GM03348 (cell line): ENCODE measurements at places on chromosomes 4 and X.

GRCh38 chrX:69082753-69083150 is 82.5 kb downstream of the PJA1 start:
- DNase-seq: no peak

DNA sequence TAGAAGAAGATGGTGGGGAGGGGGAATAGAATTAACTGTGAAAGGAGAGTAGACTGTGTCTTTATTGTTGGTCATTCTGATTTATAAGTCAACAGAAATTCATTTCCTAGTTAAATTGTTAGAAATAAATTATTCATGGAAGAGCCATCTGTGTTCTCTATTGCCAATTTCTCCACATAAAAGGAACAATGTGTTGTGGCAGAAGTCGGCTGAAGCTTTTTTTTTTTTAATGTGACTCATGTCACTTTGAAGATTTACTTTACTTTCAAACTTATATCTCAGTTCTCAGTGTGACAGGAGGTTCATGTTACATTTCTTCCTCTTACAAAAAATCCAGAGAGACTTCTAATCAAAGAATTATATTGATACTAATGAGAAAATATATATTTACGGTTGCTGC is 60.5 kb downstream of the CPE start:
- no peak for DNase-seq

GRCh38 chr4:10253765-10254164 is 137.2 kb upstream of the WDR1 start:
- DNase-seq: no peak

- DNase-seq: peak; percentile 69
Measured at GRCh38 chr4:169492436-169493163, 119.8 kb downstream of the NEK1 start.

DNA sequence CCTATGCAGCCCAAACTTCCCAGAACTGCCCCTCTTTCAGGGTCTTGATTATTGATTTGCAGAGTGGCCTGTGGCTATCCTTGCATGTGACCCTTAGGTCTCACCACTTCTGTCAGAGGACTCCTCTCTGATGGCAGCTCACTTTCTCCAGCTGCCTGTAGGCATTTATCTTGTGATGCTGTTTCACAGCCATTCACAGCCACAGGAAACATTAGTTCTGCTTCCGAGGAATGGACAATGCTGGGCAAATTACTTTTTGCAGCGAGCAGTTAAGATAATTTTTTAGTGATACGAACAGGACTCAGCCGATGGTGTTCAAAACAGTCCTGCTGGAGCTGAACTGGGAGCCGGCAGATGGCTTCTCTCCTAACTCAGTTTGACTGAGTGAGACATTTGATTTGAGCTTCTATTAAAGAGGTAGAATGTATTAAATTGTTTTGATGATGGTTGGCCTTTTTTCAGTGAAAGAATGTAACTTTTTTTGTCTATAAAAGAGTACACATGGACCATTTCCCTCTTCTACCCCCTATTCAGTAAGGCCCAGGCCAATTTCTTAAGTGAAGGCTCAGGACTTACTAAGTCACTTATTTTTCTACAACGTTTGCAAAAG is 58.4 kb upstream of the TMEM150C start:
- no peak for DNase-seq

DNA sequence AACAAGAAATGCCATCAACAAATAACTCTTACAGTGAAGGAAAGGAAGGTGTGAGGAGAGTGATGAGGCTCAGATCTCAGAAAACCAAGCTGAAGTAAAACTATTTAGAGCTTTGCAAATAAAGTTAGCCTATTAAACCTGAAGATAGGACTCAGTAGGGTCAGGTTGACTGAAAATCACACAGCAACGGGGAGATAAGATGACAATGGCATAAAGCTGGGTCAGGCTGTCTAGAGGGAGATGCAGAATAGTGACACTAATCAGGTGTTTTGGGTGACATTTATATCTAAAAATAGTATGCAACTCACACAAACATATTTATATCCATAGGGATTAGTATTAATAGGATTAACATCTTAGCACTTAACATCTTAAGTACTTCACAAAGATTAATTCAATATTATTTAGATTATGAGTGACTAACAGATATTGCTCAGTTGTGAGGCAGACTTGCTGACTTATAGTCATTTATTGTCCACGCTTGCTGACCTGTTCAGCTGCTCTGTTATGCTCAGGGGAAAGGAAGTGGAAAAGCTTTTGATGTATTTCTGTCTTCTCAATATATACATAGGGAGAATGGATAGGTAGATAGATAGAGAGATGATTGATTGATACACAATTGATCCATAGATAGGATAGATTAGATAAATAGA is 130.7 kb upstream of the GUCY1A1 start:
- no peak for DNase-seq

DNA sequence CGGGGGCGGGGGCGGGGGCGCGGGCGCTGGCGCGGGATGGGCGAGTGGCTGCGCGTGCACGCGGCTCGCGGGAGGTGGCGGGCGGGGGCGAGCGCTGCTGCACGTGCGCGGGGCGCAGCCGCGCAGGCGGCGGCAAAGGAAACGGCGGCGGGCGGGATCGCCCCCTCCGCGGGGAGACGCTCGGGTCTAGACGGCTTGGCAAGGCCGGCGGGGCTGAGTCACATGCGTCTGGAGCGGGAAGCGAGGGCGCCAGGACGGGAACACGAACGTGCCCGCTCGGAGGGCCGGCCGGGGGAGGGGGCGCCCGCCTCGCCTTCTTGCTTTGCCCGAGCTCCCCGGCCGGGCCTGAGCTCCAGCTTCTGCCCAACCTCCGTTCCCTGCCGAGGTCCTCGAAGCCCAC is 4.3 kb upstream of the HAUS7 start:
- peak; percentile 80 for DNase-seq

- no peak for DNase-seq
Measured at GRCh38 chr4:175970072-175970471, 95.6 kb upstream of the WDR17 start.

DNA sequence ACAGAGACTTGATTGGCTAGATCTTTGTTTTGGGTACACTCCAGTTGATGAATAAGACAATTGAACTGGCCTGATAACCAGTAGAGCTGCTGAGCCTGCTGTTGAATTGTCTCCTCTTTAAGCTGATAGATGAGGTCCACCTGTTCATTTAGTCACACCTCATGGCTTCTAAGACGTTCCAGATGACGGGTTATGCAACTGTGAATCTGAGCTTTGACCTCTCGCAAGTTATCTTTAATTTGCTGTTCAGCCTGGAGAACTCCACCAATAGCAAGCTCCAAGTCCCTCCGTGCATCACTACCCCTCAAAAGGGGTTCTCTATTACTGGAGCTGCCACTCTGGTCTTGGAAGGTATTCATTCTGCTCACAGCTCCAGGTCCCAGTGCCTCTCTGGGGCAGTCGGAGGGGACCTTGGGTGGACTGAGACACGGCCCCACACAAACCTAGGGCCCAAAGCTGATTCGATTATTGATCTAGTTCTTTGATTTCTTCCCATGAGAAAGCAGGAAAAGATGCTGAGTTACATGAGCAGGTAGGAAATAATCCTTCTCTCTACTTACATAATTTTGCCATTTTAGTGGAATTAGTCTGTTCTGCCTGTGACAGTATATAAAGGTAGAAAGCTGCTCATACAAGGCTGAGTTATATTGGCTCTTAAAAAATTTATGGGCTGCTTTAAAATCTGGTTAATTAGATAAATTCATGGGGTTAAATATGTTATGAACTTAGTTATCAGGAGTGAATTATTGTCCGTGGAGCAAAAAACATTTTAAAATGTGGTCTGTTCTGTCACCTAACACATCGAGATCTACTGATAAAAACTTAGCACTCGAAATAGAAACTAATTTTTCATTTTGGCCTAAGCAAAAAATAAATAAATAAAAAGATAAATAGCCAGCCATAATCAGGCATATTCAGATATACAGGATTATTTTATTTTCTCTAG is 6.8 kb downstream of the MMAA start:
- DNase-seq: no peak

- no peak for DNase-seq
Measured at GRCh38 chrX:53195401-53195800, 29.6 kb downstream of the KDM5C start.

GRCh38 chrX:127129510-127129909 is 310.0 kb downstream of the PRR32 start:
- DNase-seq: no peak
